Esophagus mucosa (tissue), 1 donor: ENCODE measurements at places on chromosomes 7 and 10. TPM values are rescaled to one million over a fixed set of nuclear protein-coding genes. Genes with fewer than 3 reads are reported as not detected.

CARD11 gene
- total RNA-seq, result 0.80 TPM

CYP26C1 gene
- total RNA-seq, result not detected

SLC13A1 gene
- total RNA-seq, result not detected

SLC39A12 gene
- total RNA-seq, result 0.08 TPM

TLX1 gene
- not detected for total RNA-seq

ZNF273 gene
- 6.0 TPM for total RNA-seq

WDFY4 gene
- 1.6 TPM for total RNA-seq

GALNT17 gene
- total RNA-seq, result 0.36 TPM

SPDYE1 gene
- total RNA-seq, result not detected

CDHR1 gene
- total RNA-seq, result 29.0 TPM

CREM gene
- 8.6 TPM for total RNA-seq

PKD1L1 gene
- 0.36 TPM for total RNA-seq

SPDYE3 gene
- total RNA-seq, result not detected

IFIT1B gene
- not detected for total RNA-seq

ERVW-1 gene
- not detected for total RNA-seq

ZPBP gene
- total RNA-seq, result not detected

GPR15LG gene
- total RNA-seq, result 404 TPM

GRM3 gene
- not detected for total RNA-seq
